Upper lobe of right lung (tissue), 1 donor: ENCODE measurements at places on chromosomes 12 and 14.

GRCh38 chr12:127886827-127887226 lies 380.1 kb upstream of the TMEM132C start:
- no peak for DNase-seq

DNA sequence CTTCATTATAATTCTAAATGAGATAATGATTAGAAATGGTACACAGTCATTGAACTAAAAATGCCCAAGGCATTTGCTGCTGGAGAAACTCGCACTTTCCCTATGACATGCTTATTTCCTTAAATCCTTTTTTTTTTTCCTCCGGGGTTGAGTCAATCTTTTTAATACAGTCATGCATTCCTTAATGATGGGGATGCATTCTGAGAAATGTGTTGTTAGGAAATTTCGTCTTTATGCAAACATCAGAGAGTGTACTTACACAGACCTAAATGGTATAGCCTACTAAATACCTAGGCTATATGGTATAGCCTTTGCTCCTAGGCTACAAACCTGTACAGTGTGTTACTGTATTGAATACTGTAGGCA lies 29.8 kb upstream of the DACT1 start:
- DNase-seq, result no peak

DNA sequence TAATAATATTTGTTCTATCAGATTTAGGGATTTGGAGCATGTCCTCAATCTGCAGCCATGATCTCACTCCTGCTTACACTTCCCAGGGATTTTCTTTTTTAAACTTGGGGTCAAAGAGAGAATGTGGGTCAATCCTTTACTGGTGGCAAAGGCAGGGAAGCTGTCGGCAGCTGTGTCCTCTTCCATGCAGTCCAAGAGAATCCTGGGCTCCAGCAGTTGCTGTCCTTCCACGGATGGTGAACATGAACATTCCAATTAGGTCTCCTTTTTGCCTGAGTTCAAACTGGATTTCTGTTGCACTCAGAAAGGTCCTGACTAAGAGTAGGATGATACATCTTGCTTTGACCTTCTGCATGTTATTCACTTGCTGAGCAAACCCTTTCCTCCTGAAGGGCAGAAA lies 73.9 kb downstream of the ARL6IP4 start:
- no peak for DNase-seq

- no peak for DNase-seq
Measured at GRCh38 chr12:121514184-121514742, 66.6 kb downstream of the KDM2B start.

DNA sequence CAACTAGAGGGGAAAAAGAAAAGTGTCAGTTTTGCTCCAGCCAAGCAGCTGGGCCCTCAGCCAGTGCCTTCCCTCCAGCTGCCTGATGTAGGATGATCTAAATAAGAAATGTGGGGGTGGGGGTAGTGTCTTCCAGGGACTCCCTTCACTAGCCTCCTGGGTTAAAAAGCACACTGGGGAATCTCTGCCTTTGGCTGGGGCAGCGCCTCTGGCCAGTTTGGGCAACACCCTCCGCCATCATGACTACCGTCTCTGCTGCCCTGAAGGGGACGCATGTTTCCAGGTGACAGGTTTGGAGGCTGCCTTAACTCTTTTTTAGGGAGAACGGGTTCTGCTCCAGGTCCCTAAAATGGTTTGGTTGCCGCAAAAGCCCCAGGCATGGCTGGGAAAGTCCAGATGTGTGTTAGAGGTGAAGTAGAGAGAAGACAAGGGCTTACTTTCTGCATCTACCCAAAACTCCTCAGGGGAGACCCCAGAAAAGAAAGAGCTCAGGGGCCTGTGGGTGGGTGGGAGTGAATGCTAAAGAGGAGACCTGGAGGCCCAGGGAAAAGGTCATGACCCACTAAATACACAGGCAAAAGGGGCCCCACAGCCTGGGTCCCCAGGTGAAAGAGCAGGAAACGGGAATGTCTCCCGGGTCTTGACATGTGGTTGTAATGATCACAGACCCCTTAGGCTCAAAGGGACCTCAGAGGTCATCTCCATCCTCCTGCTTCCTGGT lies 132.8 kb upstream of the CCND2 start:
- DNase-seq, result no peak

DNA sequence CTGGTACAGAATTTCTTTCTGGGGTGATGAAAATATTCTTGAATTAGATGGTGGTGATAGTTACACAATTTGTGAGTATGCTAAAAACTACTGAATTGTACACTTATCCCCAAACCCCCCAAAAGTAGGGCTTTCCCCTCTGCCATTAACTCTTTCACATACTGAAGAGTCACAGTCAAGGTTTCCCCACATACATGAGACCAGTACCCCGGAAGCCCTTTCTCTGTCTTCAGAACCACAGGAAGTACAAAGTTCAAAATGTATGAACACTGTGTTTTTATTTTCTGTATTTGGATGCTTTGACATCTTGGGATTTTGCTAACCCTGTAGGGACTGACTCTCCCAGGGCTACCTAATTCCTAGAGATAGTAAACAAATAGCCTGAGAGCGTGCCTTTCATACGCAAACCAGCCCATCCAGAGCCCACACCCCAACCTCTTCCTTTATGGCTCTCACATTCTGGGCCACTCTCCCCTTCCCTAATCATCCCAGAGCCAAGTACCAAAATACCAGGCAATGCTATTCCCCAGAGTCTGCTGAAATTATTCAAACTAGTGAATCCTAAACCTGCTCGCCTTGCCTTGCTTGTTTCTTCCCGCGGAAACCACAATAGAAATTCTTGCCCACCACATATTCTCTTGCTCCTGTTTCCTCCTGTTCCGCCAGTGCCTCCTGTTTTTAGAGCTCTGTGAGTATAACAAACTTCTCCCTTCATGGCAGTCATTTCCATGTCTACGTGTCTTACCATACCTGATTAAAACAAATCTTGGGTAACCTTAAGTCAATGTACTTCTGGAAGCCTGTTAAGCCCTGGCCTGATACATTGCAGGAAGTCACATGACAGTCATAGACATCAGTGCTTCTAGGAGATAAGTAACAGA lies 524.8 kb downstream of the FUT8 start:
- DNase-seq, result no peak

DNA sequence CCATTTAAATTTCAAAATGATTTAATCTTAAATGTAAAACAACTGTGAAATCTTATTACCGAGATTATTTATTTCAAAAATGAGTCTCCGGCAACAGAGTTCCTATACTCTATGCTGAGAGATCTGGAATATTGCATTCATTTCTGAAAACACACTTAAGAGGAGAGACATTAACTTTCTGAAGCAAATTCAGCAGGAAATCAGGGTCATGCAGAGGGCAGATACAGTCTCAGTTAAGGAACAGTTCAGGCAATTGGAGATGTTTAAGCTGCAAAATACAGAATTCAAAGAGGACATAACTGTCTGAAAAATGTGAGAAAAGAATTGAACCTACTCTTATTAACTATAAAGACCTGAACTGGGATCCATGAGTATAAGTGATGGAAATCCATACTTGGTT lies 320.7 kb downstream of the PAWR start:
- no peak for DNase-seq

GRCh38 chr12:105201299-105201698 lies 34.7 kb downstream of the APPL2 start:
- DNase-seq, result no peak

GRCh38 chr14:53696217-53696965 lies 260.2 kb downstream of the BMP4 start:
- DNase-seq, result no peak

GRCh38 chr14:68282479-68283377 lies 463.1 kb downstream of the RAD51B start:
- no peak for DNase-seq

- DNase-seq, result no peak
Measured at GRCh38 chr14:104462651-104463630, 116.6 kb upstream of the C14orf180 start.

GRCh38 chr12:44875417-44875953 lies 630 bp downstream of the NELL2 start:
- DNase-seq, result peak; percentile 48

- DNase-seq, result no peak
Measured at GRCh38 chr12:76856018-76856644, 22.7 kb downstream of the CSRP2 start.

GRCh38 chr12:109222062-109222461 lies 87.0 kb downstream of the FOXN4 start:
- no peak for DNase-seq

- no peak for DNase-seq
Measured at GRCh38 chr14:68164711-68165113, 345.1 kb downstream of the RAD51B start.

DNA sequence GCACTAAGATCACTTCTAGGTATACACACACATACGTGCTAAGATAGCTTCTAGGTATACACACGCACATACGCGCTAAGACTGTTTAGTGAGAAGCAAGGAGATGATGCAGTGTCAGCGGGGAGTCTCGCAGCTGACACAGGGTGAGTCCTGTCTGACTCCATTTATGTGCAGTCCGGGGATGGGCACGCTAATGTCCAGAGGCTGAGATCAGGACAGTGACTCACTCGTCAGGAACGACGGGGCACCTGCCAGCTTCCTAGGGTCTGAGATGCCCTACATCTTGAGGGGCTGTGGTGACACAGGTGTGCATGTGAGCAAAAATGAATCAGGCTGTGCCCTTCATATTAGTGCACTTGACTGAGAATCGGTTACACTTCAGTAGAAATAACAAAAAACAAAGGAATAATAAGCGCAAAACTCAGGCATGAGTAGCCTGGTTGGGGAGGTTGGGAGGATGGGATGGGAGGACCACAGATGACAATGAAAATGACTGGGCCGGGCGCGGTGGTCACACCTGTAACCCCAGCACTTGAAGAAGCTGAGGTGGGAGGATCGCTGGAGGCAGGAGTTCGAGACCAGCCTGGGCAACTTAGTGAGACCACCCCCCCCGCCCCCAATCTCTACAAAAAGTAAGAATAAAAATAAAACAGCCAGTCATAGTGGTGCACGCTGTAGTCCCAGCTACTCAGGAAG lies 29.1 kb upstream of the ULK1 start:
- DNase-seq, result peak; percentile 28

DNA sequence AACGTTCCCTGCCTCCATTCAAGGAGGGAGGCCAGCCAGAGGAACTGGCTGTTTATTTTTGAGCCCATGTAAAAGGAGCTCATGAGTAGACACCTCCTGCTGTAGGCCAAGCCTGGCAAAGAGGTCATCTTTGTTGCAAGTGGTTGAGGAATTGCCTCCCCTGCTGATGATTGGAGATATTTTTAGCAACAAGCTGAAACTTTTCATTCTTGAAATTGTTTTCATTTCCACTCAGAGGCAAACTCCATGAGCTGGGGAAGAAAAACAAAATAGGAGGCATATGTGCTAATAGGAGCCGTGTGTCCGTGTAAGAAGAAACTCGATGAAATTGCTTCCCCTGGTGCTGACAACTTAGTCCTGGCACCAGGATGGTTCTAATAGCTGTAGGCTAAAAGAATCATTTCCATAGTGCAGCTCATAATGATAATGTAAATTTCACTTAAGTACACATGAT lies 440.1 kb upstream of the FAR2 start:
- no peak for DNase-seq

GRCh38 chr14:105937253-105938054 lies 411.1 kb downstream of the TMEM121 start:
- DNase-seq, result no peak

DNA sequence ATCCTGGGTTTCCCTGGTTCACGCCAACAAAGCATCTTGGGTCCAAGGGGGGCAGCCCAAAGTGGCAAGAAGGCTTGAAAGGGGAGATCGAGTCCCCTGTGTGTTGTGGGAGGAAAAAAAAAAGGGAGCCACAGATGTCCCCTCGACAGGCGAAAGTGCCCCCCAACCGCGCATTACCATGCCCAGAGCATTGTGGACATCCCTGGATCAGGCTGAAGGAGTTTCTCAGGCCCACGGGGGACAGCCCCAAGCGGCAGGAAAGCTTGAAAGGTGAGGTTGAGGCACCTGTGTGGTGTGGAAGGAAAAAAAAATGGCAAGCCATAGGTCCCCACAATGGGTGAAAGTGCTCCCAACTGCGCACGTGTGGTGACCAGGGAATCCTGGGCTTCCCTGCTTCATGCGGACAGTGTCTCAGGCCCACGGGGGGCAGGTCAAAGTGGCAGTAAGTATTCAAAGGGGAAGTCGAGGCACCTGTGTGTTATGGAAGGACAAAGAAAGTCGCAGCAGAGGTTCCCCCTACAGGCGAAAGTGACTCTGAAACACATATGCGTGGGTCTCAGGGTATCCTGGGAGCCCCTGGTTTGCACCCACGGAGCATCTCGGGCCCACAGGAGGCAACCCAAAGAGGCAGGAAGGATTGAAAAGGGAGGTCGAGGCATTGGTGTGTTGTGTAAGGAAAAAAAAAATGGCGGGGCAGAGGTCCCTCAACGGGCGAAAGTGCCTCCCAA lies 580.1 kb downstream of the ALG10 start:
- DNase-seq, result no peak
